ENCODE measurements at places on chromosomes 2 and 18.
A peak's percentile ranks its signal among the peaks of the same experiment; 100 is the strongest.

DNA sequence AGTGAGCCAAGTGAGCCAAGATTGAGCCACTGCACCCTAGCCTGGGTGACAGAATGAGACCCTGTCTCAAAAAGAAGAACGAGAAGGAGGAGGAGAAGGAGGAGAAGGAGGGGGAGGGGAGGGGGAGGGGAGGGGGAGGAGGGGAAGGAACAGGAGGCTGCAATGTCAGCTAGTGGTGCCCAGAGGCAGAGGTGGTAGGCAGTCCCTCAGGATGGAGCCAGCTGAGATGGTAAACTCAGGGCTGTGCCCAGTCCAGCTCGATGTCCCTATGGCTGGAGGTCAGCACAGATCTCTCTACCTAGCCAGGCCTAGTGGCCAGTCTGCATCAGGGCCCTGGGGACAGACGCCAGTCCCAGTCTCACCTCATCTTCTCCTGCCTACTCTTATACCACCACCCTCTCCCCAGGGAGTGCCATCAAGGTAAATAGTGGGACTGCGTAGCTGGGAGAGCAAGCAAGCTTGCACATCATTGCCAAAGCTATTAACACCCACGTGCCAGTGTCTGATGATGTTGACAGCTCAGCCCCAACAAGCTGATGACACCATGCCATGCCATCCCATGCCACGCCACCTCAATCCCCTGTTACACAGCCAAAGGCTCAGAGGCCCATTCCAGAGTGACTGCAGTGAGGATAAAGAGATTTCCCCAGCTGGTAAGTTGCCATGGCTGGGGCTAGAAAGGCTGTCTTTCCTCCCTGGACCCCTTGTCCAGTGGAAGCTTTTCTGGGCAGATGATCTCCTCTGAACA is 7.6 kb upstream of the PLB1 start:
- DNase-seq = no peak

- no peak for DNase-seq
Measured at GRCh38 chr2:8376603-8377410, 305.0 kb upstream of the ID2 start.

- DNase-seq = no peak
Measured at GRCh38 chr2:71665168-71666093, 212.1 kb downstream of the DYSF start.

DNA sequence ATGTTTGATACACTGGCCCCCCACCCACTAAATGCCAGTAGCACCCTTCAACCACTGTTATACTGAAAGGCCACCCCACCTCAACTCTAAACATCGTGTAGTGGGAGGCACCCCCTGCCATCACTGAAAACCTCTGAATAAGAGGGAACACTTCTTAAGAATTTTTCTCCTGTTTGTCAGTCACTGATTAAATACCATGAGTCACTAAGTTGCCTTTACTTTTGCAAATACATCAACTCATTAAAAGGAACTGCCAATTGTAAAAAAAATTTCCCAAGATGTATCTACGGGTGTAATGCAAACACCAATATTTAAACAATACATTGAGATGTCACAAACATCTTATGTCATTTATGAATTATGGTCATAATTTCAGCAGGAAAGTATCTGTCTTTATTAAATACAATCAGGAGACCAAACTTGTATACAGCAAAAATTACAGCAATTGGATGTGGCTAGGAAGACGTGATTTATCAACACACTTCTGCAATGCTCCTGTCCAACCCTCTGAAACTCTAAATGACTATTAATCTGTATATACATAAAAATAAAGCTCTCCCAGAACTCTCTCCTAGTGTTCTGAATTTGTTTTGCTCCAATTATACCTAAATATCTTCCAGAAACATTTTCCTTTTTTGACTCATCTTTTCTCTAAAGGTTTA is 144.1 kb upstream of the STK17B start:
- DNase-seq = no peak

DNA sequence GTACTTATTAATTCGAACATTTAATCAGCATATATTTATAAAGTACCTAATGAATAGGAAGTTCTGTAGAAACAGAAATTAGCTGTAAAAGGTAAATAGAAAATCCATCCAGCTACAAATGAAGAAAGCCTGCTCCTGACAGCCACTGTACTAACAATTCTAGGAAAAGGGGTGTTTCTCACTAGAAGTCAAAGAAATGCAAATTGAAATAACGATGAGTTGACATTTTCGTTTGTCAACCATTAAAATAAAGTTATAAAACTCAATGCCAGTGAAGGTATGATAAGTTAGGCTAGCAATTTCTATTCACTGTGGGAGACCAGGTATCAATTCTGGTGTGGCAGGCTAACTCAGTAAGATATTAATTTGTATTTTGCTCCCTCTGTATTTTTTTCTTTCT is 198.0 kb downstream of the ARL4C start:
- DNase-seq = no peak

- no peak for DNase-seq
Measured at GRCh38 chr2:42752314-42752713, 11.6 kb downstream of the OXER1 start.

DNA sequence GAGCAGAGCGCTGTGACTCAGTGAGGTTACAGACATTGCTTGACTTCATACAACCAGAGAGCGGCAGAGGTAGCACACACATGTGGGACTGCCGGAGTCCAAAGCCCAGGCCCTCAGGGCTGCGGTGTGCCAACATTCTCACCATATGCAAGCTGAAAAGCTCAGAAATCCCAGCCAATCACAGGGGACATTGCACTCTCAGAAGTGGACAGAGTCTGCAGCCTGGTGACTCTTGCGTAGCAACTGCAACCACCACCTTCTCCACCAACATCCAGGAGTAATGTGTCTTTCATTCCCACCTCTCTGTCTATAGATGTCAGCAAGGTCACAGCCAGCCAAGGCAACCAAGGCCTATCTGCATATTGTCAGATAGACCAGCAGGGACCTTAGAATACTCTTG is 158.1 kb downstream of the TTC32 start:
- no peak for DNase-seq

- no peak for DNase-seq
Measured at GRCh38 chr2:45982096-45982495, 315.1 kb upstream of the EPAS1 start.

- DNase-seq = no peak
Measured at GRCh38 chr2:160970052-160970965, 189.9 kb upstream of the TANK start.

- peak; percentile 66 for DNase-seq
Measured at GRCh38 chr2:157443795-157444640, at the start of gene CYTIP. Gene CYTIP, minus strand, starts transcription at chr2:157444089. Its CDS starts 69 bp downstream, at chr2:157444020.

GRCh38 chr2:115910270-115910669 is 1467.8 kb downstream of the DPP10 start:
- no peak for DNase-seq

DNA sequence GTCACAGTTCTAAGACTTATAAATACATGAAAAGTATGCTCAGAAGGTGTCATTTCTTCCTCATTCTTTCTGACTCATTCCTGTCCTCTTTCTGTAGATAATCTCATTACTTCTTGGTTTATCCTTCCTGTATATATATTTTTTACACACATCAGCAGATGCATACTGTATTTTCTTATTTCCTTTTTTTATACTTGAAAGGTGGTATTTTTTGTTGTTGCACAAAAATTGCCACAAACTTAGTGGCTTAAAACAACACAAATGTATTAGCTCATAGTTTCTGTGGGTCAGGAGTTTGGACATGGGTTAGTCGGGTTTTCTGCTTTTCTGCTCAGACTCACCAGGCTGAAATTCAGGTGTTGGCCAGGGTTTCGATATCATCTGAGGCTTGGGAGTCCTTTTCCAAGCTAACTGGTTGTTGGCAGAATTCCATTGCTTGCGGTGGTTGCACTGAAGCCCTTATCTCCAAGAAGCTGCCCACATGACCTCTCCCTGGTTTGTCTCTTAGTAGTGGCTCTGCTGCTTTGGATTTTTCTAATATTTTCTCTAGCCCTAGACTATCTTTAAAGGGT is 162.6 kb downstream of the FMNL2 start:
- no peak for DNase-seq

DNA sequence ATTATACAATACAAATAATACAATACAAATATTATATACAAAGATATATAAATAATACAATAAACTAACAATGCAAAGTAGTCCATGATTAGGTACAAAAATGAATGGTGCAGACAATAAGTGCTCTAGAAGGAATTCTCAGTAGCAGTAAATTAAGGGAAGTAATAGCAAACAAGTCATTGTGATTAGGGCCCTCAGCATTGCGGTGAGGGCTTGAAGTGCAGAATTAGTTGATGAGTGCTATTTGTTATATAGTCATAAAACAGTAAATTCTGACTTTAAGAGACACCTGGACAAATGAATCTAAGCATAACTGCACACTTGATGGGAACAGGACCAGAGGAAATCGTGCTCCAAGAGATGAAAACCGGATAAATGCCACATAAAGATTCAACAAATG is 74.9 kb downstream of the ANKRD44 start:
- DNase-seq = no peak

DNA sequence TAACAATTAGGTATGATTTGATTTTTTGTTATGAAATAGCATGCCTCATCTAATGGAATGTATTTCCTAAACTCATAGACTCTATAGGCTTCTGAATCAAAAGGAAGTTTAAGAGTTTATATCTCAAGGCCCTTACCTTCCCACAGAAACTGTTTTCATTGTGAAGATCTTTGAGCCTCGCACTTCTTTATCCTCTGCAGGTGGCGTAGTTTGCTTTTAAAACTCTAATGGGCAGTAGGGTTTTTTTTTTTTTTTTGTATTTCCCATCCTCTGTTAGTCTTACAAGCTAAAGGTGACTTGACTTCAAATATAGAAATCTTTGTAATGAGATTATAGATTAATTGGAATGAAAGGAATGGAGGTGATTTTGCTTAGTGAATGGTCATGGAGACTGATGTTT is 28.3 kb downstream of the DYNC2LI1 start:
- no peak for DNase-seq

- DNase-seq = no peak
Measured at GRCh38 chr18:63515801-63516200, 26.4 kb upstream of the SERPINB12 start.

- DNase-seq = no peak
Measured at GRCh38 chr18:48592540-48593171, 53.8 kb downstream of the CTIF start.

DNA sequence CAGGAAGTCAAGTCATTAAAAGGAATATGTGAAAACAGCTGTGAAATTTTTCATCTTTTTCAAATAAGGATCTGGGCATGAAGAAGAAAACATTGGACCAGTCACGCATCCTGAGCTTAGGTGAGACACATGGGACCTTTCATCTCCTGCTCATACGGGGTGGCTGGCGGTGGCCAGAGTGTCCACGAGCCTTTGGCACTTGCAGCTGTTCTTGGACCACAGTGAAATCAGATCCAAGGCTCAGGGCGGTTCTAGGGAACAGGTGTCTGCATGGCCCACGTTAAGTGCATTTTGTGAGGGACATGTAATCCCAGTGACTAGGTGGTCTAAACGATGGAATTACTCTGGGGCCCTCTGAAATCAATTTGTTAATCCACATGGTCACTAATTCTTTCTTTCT is 212.7 kb upstream of the COPS8 start:
- no peak for DNase-seq

DNA sequence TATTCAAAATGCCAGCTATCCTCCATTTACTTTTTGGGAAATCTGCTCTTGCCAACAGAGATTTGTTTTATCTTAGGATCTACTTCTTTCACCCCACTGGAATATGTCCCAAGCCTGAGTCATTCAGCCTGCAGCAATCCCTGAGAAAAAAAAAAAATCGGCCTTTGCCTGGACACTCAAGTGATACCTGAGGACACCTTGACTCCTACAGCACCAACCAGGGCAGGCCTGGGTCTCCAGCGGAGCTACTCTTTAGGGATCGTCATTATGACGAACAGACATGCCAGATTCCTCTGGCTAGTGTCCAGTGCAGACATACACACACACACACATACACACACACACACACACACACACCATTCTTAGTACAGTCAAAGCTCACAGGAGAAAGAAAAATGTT is 2.2 kb upstream of the UGT1A6 start:
- DNase-seq = no peak

GRCh38 chr2:86305915-86306254 is 31.5 kb downstream of the REEP1 start:
- DNase-seq = no peak

DNA sequence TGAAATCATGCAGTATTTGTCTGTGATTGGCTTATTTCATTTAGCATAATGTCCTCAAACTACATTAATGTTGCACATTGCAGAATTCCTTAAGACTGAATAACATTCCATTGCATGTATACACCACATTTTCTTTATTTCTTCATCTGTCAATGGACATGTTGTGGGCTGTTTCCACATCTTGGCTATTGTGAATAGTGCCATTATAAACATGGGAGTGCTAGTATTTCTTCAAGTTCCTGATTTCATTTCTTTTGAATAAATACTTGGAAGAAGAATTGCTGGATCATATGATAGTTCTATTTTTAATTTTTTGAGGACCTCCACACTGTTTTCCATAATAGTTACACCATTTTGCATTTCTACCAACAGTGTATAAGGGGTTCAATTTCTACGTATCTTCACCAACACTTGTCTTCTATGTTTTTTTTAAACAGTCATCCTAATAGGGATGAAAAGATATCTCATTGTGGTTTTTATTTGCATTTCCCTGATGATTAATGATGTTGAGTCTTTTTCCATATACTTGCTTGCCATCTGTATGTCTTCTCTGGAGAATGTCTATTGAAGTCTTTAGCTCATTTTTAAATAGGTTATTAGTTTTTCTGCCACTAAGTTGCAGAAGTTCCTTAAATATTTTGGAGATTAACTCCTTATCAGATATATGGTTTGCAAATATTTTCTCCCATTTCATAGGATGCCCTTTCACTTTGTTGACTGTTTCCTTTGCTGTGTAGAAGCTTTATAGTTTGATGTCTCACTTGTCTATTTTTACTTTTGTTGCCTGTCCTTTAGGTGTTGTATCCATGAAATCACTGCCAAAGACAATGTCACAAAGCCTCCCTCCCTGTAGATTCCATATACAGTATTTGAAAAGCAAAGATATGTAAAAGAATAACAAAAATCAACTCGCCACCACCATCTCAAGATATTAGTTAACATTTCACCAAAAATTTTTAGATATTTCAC is 14.6 kb downstream of the FBXO11 start:
- no peak for DNase-seq

DNA sequence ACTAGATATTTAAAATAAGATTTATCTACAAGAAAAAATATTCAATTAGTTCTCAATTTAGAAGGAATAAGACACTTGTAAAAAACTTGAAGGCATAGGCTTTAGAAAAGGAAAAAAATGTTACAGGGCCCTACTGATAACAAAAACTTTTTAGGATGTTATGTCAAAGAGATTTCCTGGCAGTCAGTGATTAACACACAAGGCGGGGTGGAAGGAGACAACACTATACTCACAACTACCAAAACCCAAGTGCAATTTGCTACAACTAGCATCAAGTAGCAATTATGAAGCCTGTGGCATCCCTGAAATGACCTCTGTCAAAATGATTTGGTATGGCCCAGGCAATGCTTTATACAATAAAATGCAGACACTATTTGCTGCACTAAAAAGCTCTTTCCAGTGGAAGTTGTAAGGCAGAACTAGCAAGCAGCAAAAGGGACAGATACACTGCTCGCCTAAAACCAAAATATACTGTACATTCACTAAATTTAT is 15.3 kb downstream of the STRN start:
- no peak for DNase-seq

GRCh38 chr2:65298089-65298488 is 70.5 kb downstream of the ACTR2 start:
- DNase-seq = no peak

- DNase-seq = no peak
Measured at GRCh38 chr2:107358362-107358761, 468.3 kb upstream of the RGPD4 start.

GRCh38 chr18:79708412-79708811 is 28.8 kb downstream of the CTDP1 start:
- no peak for DNase-seq

All from activated T-cell treated with anti-CD3 and anti-CD28 coated beads, Interleukin-2, amount 50 U/mL, for 1 hour (primary cell).